ENCODE measurements at places on chromosomes 12 and 14. TPM values are rescaled to one million over a fixed set of nuclear protein-coding genes. Genes with fewer than 3 reads are reported as not detected.

APOF gene
- total RNA-seq, result not detected

SPTB gene
- 0.55 TPM for total RNA-seq

DNA sequence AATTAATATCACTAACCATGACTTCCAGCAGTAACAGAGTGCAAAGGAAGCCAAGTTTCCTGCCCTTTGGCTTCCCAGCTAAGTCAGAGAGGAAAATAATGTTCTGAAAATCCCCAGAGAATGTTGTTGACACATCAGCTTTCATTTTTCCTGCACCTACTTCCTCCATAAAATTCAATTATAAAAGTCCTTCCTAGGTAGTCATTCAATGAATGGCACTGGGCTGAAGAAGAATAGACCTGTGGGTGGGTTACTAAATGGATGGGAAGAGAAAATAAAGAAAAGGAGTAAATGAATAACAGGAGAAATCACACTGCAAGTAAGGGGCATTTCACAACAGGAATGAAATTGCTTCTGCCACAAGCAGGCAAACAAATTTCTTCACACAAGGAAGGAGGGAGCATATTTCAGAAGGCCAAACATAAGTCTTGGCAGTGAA, 73.2 kb upstream of the MDM1 start:
- DNase-seq, result no peak

DNA sequence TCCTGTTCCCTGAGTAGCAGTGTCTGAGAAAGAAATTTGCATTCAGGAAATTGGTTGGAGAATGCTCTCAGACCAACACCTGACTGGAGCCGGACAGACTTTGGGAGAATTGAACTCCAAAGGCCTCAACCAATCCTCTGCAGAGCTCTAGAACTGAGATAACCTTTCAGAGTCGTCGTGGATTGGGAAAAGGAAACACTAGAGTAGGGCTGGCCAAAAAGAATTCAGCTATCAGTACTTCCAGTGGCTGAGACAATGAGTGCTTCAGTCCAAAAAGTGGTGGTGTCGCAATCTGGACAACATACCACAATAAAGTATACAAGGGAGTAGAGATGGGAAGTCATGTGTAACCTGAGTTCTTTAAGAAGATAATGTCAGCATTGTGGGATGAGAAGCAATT, 377.1 kb downstream of the SLC16A7 start:
- DNase-seq, result no peak

- no peak for DNase-seq
Measured at GRCh38 chr14:92033433-92033832, 6.4 kb downstream of the TRIP11 start.

DNA sequence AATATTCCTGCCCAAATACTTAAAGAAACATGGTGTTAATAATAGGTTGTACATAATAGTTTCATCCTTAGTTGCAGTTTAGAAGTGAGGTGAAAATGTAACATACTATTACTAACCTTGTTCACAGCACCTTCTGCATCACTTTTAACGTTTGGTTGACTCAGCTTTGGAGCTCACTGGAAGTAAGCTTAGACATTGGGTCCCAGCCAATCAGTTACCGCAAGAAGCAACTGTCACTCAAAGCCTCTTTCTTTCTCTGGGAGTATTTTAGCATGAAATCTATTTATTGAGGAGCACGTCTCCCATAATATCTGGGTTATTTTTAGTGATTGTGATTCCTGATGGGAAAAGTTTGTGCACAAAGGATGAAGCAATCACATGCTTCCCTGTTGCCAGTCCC, 472.6 kb downstream of the SNAPC1 start:
- DNase-seq, result no peak

GRCh38 chr12:4736091-4736490, 15.9 kb downstream of the GALNT8 start:
- no peak for DNase-seq

DNA sequence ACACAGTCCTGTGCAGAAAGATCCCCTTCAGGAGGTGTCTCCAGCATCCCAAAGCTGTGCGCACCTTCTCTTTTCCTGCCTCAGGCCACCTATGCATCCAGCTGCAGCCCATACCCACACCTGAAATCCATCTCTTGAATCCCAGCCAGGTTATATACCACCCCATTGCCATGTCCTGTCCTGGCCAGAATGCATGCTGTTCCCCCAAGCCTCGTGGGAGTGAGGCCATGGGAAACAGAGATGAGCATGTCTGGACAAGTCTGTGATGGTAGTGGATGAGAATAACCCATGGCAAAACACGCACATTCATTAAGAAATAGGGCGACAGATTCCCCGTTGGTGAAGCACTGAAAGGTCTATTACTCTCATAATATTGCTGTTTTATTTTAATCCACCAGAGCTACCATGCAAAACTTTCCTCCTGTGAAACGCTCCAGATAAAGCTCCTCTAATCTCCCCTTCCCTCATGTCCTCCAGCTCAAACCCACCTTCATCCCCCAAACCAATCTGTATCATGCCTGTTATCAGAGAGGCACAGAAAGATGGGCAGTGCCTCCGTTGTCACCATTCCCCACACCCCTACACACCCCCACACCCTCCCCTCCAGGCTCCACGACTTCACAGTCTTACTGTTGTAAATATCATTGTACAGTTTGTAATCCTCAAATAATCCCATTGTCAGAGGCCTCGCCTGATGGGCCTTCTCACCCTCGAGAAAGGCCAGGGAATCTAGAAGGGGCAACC, 97.5 kb upstream of the FKBP4 start:
- no peak for DNase-seq

DNA sequence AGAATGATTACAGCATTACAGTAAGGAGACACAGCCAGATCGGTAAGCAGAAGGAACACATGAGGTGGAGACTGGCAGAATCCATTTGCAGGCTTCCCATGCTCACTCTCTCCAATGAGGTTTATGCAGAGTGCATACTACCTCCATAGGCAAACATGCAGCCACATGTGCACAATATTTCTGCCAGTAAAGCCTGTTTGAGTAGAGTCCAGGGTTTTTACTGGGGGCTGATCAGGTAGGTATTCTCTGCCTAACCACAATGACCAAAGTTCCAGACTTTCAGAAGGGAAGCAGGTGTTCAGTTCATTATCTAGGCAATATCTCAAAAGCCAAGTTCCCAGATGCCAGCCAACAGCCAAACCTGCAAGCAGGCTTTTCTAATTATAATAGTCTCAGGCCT, 31.1 kb downstream of the INTS13 start:
- DNase-seq, result no peak
